ENCODE measurements at places on chromosomes 5 and 9.

DNA sequence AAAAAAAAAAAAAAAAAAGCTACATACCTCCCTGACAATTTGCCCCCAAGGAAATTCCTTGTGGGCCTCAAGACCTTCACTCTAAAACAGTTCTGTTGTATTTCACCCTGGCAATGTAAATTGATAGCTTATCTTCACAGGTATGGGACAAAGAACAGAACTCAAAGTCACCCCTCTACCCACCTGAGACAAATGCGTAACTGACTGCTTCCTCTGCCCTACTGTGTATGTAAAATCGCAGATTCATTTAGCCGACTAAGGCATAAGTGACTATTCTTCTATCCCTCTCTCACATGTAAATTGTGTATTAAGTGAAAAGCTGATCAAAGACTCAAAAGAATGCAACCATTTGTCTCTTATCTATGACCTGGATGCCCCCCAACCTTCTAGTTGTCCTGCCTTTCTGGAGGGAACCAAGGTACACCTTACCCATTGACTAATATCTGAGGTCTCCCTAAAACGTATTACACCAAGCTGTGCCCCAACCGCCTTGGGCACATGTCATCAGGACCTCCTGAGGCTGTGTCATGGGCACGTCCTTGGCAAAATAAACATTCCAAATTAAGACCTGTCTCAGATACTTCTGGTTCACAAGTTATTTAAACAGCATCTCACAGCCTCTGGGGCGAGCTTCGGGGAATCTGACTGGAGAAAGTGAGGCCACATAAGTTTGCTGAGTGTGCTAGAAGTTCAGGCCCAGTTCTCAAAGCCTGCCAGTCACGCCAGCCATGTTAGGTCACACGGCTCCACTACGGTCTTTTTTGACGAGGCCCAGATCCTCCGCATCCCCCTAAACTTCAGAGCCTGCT is 954 bp downstream of the TBCA start:
- DNase-seq: no peak

DNA sequence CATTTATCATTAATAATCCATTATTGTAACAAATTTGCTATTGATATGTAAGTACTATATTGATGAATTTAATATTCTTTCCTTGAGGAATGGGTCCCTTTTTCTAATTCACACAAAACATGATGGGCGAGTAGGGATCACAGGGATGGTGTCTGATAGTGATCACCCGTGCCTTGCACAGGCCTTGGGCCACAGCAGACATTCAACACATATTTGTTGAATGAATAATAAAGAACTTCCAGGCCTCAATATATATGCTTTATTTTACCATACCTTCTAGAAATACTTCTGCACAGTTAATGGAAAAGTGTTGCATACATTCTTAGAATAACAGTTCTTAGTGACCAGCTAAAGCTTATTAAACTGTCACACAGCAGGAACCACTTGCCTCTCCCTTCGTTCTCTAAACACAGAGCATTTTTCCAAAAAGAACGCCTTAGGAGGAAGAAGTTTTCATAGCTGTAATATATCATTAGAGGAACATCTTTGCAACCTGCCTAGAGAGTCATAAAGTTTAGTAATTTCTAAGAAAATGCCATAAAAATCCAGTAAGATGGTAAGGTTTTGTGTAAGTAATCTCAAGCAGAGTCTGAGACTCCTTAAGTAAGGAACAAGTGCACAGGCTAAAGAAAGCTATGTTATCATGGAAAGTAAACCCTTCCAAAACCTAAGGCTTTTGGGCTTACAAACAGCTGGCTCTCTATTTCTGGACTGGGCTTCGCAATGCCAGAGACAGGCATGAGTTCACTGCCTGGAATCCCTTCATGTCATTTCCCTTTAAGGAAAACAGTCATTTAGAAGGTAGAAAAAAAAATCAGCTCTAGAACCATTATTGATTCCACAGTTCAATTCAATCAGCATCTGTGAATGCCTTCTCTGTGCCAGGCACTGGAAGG is 17.7 kb downstream of the TTLL11 start:
- no peak for DNase-seq

DNA sequence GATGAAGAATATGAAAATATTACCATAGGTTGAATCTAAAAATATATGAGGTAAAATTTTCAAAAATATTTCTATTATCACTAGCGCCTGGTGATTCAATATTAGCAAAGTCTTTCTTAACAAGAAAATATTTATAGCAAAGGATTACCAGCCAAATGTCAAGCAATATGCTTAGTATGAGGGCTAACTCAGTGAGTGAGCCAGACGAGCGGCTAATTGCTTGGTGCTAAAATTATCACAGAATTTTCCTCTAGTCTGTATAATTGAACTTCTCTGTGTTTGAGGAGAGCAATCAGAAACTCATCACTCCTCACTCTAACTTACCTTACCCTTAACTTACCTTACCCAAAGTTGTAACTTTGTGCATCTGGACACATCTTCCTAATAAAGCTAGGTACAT is 304.9 kb upstream of the PRR16 start:
- no peak for DNase-seq

DNA sequence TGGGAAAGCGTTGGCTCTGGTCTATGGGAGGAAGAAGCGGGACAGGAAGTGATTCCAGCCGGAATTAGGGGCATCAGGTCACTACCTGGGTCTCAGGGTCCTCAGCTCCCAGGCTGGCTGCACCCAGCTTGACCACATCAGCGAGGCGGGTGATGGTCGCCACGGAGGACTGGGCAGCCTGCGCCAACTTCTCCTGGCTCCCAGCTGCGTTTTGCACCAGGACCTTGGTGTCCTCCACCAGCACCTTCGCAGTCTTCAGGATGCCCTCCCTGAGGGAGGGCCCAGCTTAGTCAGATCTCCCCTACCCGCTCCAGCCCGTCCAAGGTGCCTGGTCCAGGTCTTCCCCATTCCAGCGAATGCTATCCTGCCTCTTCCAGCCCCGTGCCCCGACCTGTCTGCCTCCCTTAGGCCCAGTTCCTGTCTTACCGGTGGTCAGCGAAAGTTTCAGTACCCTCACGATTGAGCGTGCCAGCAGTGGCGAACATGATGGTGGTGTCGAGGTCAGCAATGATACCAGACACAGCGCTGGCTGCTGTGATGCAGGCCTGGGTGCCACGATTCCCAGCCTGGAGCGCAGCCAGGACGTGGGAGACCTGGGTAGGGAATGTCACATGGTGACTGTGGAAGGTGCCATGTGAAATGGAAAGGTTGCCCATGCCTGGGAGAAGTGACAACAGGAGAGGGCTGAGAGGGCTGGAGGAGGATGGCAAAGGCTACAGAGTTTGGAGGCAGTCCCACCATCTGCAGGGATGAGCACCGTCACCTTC is 14.4 kb upstream of the TPM2 start:
- no peak for DNase-seq

DNA sequence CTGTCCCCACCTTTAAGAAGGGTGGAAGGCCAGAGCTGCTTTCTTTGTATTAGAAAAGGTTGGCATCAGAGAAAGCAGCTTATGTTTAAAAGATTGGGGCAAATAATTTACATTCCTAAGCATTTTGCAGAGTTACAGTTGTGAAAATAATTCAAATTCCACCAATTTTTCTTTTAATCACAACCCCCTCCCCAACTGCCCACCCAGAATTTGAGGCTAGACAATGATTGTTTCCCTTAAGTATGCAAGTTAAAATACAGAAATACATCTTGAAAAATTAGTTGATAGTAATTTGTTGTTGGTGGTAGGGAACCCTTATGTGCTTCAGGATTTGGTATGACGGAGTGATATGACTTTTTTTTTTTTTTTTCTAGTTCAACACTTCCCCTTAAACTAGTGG is 133.0 kb downstream of the ZSWIM6 start:
- no peak for DNase-seq

GRCh38 chr5:55143624-55144023 is 16.3 kb upstream of the GPX8 start:
- DNase-seq: no peak

GRCh38 chr5:106964132-106964531 is 706.6 kb downstream of the EFNA5 start:
- no peak for DNase-seq

DNA sequence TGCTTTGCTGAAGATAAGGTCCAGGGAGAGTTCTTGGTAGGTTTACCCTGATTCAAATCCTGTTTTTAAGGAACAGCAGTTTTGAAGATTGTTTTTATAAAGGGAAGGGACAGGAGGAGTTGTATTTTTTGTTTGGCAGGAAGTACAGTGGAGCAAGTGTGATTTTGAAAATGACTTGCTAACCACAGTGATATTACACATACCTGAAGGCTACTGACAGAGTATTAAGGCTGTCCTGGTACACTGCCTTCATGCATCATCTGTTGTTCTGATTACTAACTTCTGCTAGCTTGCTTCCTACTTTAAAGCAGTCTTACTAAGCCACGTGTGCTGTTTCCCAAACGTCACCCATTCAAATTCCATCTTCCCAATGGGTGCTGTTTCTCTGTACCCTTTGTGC is 559.5 kb upstream of the SGCD start:
- no peak for DNase-seq

DNA sequence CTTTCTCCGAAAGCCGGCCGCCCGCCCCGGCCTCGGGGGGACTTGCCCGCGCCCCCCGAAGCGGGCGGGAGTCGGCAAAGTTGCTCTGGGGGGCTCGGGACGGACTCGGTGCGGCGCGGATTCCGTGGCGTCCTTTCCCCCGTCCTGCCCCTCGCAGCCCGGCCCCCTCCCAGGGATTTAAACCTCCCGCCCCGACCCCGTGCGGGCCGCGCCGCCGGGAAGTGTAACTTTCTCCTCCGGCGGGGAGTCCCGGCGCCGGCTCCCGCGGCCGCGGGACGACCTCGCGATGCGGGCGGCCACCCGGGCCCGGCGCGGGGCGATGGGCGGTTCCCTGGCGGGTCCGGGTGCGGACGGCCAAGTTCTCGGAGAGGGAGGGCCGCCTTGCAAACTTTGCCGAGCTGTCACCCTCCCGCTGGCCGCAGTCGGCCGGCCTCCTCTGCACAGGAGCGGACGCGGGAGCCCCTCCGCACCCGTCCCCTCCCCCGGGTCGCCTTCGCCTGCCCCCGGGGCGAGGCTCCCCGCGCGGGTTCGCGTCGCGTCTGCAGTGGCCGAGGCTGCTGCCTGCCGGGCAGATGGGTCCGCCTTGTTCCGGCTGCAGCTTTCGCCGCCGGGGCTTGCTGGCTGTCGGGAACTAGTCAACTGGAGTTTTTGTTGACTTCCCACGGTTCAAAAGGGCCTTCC is 732 bp downstream of the PBX3 start:
- no peak for DNase-seq

- no peak for DNase-seq
Observed at GRCh38 chr5:94524841-94525697, 93.3 kb downstream of the KIAA0825 start.

- DNase-seq: no peak
Observed at GRCh38 chr5:29719171-29719570, 1474.3 kb upstream of the CDH6 start.

GRCh38 chr9:3181049-3181953 is 337.4 kb upstream of the PUM3 start:
- peak; percentile 32 for DNase-seq

DNA sequence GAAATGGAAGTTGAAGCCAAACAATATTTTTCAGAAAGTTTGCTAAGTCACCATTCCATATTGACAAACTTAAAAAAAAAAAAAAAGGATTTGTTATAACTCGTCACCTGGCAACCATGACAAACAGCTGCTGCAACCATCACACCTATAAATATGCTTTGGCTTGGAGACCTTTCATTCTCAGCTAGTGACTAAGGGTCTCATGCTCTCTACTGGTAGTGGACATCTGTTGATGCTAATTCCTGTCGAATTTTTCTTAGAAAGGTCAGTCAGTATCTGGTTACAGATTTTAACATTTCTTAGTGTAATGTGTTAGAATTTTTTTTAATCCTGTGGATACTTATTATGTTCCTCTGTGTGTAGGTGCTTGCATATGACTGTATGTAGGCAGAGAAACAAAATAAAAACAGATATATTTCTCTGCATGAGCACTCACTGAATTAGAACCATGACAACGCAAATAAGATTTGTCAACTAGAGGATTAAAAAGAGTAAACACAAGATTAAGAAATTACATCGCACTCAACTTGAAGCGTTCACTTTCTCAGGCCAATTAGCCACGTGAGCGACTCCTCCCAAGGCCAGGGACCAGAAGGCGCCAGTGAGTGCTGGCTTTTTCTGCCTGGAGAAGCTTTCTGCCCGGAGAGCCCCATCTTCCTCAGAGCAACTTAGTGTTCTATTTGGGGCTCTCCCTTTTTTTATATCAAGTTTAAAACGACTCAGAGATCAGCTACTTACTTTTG is 27.0 kb upstream of the ZNF622 start:
- DNase-seq: no peak

DNA sequence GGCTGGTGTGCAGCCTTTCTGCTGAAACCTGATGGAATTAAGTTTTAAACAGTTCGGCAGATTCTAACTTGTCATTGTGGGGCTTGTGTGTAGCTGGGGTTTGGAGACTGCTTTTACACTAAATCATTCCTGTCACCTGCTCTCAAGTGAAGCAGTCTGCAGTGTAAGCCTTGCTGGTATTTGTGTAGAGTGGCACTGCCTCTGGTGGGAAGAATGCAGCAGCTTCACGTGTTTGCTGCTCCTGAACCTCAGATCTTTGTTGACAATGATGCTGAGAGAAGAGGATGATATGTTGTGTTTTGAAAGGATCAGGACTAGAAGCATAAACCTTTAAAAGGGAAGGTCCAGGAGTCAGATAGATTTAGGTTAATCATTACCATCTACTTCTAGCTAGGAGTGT is 88.1 kb downstream of the KDM4C start:
- DNase-seq: peak; percentile 6

GRCh38 chr5:125612776-125613175 is 810.4 kb upstream of the GRAMD2B start:
- no peak for DNase-seq

- DNase-seq: peak; percentile 33
Observed at GRCh38 chr9:123353984-123354591, 1.9 kb upstream of the CRB2 start.

- DNase-seq: no peak
Observed at GRCh38 chr5:33343676-33344327, 97.0 kb upstream of the TARS1 start.

DNA sequence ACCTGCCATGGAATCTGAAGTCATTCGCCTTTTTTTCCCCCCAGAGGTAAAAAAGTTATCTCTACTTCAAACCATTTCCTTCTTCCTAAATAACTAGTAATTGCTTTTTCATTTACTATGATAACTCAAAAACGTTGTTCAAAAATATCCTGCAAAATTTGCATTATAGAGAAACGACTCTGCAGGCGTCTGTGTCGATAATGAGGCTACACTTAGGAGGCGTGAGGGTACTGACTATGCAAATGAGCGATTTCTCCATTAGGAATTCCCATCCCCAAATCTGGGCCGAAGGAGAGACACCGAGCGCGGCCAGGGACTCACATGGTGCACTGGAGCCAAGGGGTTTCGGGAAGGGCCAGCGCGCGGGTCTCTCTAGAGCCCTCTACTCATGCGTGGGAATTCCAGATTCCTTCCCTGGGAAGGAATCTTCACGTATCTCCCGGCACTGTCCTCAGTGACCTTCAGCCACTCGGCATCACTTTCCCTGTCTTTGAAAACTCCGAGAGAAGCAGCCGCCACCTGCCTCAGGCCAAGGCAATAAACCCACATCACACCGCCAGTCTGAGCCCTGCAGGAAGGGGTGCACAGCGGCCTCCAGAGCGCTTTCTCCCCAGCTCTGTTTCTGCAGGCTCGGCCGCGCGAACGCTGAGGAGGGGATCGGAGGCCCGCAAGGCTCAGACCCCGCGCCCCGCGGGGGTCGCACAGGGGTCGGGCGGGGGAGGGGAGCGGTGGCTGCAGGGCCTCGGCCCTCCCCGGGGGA is 718 bp upstream of the DENND4C start:
- peak; percentile 33 for DNase-seq
